NCI-H187 treated with DMSO at 0.1 percent for 48 hours (cell line): ENCODE measurements at places on chromosomes 2 and 18.

- no peak for DNase-seq
Observed at GRCh38 chr2:192029089-192029488, 165.6 kb downstream of the TMEFF2 start.

DNA sequence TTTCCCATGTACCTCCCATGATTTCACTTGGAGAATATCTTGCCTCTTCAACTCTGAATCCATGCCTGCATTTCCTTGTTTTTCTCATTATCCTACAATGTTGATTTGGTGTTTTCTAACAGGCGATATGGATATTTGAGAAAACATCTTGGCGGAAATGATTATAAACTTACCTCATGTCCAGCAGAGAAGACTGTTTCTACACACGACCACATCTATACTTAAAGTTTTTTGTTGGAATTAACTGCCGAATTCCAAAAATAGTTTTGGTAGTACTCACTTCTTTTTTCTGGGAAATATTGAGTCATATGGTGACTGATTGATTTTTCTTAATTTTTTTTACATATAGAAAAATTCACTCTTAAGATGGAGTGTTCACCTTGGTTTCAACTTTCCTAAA lies 41.4 kb upstream of the TMEFF2 start:
- DNase-seq = no peak

DNA sequence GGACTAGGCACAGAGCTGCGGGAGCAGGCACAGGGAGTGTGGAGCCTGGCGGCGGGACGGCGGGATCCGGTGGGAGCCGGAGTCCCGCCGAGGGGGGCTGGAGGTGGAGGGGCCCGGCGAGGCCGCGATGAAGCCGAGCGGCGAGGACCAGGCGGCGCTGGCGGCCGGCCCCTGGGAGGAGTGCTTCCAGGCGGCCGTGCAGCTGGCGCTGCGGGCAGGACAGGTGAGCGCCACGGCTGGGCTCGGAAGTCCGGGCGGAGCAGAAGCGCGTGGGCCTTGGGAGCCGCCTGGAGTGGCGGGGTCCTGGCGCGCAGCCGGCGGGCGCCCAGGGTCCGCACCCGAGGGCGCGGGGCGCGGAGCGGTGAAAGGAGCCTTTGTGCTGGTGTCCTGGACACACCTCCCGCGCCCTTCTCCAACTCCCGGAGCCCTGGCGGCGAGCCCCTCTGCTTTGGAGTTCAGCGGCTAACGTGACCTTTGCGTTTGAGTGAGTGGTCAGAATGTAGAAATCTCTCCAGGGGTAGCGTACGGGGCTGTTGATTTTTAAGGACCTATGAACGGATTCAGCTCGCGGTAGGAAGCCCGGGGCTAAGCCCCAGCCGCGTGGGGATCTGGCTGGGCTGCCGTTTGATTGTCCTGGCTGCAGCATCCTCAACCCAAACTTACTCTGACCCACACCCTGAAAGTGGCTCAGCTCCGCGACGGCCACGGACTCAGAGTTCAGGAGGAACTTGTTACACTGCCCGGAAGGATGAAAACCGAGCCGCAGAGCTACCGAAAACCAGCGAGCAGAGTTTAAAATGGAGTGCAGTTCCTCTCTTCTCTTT lies 448 bp downstream of the IMPA2 start:
- DNase-seq = no peak

- DNase-seq = no peak
Observed at GRCh38 chr2:232628466-232629128, 4.8 kb upstream of the EFHD1 start.

- no peak for DNase-seq
Observed at GRCh38 chr2:60408811-60409530, 144.5 kb downstream of the BCL11A start.
